ENCODE measurements at places on chromosomes 13 and 19.

GRCh38 chr13:106493533-106494220 lies 41.8 kb downstream of the EFNB2 start:
- DNase-seq = no peak

- DNase-seq = no peak
Measured at GRCh38 chr19:887072-887471, 5.9 kb downstream of the MED16 start.

DNA sequence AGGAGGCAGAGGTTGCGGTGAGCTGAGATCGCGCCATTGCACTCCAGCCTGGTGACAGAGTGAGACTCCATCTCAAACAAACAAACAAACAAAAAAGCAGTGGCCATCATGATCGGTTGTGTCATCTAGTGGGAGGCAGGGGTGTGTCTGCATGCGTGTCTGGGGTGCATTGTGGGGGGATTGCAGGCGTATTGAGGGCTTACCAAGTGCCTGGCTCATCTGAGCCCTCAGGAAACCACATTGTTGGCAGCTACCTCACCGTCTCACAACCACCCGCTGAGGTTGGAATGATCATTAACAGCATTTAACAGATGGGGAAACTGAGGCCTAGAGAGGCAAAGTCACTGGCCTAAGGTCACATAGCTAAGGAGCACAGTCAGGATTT lies 30.5 kb downstream of the NFIC start:
- no peak for DNase-seq

GRCh38 chr13:42814868-42815267 lies 33.5 kb downstream of the FAM216B start:
- DNase-seq = no peak

- no peak for DNase-seq
Measured at GRCh38 chr13:111007209-111007608, 92.3 kb upstream of the ANKRD10 start.

- DNase-seq = no peak
Measured at GRCh38 chr19:6064336-6065073, 45.8 kb downstream of the RFX2 start.

DNA sequence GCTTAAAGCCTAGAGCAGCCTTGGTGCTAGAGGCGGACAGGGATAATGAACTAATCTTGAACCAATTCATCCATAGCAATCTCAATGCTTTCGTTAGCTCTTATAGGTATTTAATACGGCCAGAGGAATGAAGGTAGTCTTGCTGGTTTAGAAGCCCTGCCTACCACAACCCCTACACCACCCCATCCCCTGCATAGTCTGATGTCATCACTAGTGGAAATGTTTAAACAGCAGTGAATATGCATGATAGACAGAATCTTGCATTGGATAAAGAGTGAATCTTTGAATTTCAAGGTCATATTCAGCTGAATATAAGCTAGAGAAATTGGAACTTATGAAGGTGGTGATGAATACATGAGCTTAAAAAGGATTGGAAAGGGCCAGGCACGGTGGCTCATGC lies 321.9 kb downstream of the ITGBL1 start:
- DNase-seq = no peak

DNA sequence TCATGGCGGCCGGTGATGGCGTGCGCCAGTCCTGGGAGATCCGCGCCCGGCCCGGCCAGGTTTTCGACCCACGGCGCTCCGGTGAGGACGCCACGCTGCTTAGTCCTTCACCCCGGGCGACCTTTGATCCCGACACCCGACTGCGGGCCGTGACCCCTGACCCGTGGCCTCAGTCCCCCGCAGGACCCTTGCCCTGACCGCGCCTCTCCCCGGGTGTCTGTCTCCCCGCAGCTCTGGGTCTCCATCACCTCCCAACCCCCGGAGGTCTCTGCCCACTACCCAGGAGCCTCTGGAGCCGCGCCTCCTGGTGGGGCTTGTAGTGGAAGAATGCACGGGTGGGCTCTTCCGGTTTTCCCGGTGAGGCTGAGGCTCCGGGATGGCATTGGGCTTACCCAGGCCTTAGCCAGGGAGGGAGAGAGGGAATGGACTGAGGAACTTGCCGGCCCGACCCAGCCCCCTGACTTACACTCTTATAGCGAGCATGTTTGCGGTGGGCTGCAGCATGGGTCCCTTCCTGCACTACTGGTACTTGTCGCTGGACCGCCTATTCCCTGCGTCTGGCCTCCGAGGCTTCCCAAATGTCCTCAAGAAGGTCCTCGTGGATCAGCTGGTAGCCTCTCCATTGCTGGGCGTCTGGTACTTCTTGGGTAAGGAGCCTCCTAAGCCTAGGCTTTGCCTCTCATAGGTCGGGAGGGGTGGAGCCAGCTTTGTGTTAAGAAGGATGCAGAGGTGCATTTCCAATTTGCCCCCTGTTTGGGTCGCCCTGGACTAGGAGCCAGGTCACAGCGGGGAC lies 566 bp downstream of the MPV17L2 start:
- DNase-seq = no peak

DNA sequence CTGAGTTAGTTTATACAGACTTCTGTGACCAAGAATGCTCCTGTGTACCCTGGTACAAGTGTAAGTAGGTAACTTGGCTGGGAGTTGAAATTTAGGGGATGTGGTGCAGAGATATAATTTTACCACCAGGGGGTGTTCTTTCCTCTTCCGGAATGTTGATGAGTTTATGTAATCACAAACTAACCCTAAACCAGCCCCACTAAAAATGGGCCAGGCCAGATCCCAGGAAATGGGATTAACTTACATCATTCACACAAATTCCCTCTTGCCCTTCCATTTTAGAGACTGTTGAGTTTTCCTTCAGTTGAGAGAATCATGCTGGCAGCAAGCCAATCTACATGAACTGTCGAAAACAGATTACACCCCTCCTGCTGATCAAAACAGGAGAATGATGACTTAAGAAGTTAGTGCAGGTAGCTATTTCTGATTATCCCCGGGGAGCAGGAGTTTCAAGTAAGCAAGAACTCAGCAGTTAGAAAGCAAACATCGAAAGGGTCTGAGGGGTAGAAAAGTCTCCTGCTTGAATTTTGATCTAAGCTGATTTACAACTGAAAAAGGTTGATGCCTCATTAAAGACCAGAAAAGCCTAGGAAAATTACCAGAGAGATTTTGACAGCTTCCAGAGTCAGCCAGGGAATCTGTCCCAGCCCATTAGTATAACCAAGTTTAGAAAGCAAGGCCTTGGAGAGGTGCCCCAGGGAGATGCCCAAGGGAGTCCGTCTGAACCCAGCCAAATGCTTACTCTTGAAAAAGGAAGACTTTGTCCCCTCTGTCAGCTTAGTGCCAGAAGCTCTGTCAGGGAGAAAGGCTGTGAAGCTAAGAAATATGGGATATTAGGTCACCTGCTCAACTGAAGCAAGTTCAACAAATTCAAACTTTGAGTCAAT lies 32.3 kb upstream of the MED4 start:
- DNase-seq = peak; percentile 13

DNA sequence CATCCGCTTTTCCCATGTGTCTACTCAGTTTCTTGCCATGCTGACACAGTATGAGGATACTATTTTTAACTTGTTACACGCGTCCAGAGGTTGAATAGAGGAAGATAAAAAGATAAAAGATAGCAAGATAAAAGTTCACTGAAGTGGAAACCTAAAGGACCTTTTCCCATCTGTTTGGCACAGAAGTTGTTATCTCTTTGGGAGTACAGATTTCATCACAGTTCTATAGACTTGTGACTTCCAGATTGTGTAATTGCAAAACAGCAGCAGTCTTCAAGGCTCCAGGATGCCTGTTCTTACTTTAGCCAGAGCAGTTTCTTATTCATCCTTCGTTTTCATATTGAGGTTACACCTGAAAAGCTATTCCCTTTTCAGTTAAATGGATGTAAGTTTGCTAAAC lies 369.2 kb downstream of the GPC5 start:
- no peak for DNase-seq

GRCh38 chr13:19685034-19685433 lies 51.6 kb downstream of the MPHOSPH8 start:
- no peak for DNase-seq

- DNase-seq = no peak
Measured at GRCh38 chr13:113245849-113246796, 36.7 kb downstream of the CUL4A start.

DNA sequence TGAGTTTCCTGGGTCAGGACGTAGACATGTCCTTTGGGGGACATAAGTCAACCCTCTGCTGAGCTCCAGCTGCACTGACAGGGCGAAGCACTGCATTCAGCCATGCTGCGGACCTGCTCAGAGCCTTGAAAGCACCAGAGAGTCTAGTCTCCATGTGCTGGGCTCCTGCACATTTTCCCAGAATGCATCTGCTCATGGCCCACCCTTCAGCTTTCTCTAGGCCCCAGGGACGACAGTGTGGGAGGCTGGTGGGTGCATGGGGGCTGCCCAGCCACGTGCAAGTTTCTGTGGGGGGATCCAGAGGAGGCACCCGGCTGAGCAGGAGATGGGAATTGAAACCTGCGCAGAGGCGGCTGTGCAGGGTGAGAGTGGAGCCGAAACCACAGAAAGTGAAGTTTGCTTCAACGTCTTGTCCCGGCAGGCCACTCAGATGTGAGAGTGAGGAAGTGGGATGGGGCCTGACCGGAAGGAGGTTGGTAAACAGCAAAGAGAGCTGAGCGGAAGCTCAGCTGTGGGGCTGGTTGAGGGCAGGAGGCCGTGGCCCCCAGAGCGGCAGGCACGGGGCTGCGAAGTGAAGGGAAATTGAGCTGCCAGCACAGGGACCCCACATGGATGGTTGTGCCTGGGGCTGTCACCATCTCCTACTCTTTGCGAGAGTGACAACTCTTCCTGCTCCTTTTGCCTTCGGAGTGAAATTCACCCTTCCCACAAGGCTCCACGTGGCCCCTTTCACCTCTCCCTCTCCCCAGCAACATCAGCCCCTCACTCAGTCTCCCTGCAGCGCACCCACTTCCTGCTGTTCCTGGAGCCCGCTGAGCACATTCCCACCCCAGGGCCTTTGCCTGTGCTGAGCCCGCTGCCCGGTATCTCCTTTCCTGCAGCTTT lies 11.8 kb downstream of the PGLS start:
- DNase-seq = peak; percentile 19

DNA sequence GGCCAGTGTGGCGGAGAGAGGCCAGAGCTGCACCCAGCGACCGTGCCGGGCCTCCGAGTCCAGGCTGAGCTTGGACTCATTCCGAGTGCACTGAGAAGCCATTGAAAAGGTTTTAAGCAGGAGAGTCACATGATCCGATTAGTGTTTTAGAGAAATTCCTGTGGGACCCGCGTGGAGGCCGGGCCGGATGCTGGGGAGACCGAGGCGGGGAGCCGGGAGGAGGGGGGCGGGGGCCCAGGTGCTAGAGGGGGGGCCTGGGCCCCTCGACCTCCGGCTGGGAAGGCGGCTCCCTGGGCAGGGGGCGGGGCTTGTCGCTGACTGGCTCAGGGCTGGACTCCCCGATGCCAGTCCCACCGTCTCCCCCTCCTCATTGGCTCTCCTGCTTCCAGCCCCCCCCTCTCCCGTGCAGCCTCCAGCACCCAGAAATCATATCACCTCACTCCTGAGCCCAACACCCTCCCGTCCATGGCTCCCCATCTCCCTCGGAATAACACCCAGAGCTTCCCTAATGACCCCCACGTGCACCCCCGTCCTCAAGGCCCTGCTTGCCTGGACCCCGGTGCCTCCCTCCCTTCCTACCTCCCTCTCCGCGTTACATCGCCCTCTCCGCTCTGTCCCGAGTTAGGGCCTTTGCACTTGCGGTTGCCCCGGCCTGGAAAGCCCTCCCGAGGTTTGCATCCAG lies 5.2 kb upstream of the ZNF579 start:
- no peak for DNase-seq

DNA sequence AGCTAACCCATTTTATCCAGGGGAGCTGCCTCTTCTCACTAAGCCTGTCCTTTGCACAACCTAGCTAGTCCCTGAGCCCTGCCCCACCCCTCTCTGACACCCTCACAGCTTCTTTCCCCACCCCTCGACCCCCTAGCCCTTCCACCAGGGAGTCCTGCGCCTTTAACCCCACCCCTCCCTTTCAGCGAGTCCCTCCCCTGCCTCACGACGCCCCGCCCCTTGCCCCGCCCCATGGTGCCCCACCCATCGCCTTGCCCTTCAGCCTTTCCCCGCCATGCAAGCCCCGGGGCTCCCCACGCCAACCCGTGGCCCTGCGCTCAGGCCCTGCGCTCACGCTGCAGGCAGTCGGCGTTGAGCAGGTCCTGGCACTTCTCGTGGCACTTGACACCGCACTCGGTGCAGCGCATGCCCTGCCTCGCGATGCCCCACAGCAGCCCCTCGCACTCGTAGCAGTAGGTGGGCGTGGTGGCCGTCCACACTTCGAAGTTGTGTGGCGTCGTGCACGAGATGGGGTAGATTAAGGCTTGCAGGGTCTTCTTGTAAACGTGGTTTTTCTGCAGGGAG lies 40.0 kb downstream of the UNC13A start:
- no peak for DNase-seq

DNA sequence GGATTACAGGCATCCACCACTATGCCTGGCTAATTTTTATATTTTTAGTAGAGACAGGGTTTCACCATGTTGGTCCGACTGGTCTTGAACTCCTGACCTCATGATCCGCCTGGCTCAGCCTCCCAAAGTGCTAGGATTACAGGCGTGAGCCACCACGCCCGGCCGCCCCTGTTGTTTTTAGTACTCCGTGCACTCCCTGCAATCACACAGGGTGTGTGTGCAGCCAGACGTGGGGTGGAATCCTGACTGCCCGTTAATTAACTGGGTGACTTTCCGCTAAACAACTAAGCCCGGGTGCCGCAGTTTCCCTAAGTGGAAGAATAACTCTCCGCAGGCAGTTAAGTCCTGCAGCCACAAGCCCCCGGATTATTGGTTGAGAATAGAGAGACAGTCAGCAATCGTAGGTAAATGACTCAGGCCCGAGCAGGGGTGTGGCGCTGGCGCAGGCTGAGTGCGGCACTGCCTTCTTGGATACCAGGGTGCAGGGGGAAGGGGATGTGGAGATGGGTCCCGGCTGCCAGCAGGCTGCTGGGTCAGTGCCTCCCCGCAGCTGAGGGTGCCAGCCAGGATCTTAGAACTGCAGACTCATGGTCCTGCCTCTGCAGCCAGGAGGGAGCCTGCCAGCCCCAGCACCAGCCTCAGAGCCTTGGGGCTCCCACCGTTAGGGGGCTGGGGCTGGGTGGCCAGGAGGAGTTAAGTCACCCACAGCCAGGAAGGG lies 6.1 kb upstream of the FXYD3 start:
- no peak for DNase-seq

DNA sequence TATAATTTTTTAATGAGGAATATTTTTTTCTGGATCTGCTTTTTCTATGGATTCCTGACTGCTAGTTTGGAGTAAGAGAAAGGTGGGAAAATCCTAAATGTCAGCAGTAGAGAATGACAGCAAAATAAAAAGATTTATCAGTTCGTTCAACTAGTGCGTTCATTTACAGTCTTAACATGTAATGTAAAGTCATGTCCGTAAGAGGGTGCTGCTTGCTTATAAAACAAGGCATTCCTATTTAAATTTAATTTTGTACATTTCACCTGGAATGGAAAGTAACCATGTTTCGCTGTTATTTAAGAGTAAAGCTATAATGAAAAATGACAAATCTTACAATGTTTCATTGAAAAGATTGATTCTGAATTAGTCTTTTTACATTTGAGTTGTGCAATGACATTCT lies 76.6 kb downstream of the ZMYM2 start:
- DNase-seq = no peak

All from activated T-cell treated with anti-CD3 and anti-CD28 coated beads for 1 hour (primary cell).